ENCODE measurements at places on chromosomes 7 and 10.

- no peak for DNase-seq
These were observed 97.5 kb downstream of the MKI67 start for GRCh38 chr10:128028508-128029289.

- no peak for DNase-seq
These were observed 75.0 kb upstream of the ARMC3 start for GRCh38 chr10:22852712-22853353.

- no peak for DNase-seq
These were observed 40.7 kb downstream of the EXOC4 start for GRCh38 chr7:133293384-133294160.

DNA sequence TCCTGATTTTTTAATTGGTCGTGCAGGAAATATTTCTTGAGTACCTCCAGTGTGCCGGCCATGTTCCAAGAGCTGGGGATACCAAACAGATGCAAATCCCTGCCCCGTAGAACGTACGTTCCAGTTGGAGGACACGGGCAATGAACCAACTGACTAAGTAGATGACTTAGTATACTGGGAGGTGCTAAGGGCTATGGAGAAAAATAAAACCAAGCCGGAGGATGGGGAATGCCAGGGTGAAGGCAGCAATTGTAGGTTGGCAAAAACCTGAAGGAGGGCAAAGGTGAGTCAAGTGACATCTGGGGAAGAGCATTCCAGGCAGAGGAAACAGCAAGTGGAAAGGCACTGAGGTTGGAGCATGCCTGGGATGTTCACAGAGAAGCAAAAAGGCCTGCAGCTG lies 6.8 kb upstream of the VSIR start:
- DNase-seq: no peak

GRCh38 chr7:102912742-102913141 lies at the start of gene LRRC17:
TSS of gene LRRC17 (plus strand) at chr7:102913000. CDS start at chr7:102933914, 20,914 bp downstream.
- DNase-seq: peak; percentile 48

GRCh38 chr10:111493024-111493625 lies 416.3 kb downstream of the ADRA2A start:
- no peak for DNase-seq

DNA sequence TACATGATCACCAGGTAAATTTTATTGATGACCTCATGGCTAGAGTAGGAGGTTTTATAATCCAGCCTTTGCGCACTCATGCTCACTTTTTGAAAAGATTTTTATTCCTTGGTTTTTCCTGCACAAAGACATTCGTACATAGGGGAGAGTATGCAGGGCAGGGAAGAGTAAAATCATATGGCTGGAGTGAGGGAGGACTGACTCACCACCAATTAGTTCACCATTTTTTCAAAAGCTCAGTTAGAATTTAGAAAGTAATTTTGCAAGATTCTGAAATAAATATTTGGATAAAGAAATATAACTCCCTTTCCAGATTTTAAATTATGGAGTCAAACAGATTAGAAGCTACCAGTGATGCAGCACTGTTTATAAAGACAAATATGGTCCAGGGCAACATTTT lies 111.9 kb downstream of the SEMA3D start:
- DNase-seq: no peak

DNA sequence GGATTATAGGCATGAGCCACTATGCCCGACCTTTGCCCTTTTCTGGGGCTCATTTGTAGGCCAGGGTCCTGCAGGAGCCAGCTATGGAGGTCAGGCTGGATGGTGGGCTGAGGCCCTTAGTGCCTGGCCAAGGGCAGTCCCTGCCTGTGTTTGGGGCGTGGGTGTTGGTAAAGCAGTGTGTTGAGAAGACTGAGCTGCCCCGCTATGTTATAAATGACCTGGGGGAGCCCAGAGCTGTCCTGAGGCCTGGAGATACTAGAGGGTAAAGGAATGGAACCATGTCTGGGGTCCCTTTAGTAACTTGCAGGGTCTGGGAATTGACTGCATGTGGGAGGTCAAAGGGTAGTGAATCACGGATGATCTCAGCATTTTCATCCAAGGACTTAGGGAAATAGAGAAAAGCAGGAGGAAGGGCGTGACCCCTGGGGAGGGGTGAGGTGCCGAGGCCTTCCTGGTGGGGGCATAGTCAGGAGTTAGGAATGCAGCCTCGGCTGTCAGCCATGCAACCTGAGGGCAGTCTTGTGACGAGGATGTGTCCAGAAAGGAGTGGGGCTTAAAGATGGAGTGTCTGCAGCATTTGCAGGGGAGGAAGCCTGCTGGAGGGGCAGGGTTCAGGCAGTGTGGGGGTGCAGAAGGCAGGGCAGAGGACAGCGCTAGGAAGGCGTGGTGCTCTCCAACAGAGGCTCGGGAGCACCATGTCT lies 31.5 kb downstream of the TMEM248 start:
- DNase-seq: no peak

DNA sequence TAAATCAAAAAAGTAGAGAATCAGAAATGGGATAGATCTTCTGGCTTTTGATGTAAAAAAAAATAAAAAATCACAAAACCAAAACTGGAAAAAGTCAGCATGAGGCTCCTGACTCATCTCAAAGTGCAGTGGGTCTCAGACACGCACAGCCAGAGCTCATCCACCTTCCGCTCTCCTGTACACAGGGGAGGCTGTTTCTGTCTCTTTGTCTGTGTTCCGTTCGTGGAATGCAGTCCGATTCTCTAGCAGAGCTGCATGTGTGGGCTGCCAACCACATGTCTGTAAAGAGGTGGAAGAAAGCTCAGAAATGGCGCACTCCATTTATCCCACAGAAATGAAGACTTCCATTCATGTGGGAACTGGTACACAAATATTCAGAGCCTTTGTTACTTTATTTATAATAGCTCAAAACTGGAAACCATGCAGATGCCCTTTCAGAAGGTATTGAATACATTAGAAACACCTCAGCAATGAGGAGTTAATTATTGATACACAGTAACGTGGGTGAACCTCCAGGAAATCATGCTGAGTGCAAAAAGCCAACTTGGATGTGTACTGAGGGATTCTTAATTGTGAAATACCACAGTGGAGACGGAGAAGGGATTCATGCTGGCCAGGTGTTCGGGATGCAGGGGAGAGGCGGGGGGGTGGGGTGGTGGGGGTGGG lies 123.3 kb downstream of the TRRAP start:
- DNase-seq: no peak

- DNase-seq: no peak
These were observed 682.1 kb upstream of the NRP1 start for GRCh38 chr10:34016576-34016975.

DNA sequence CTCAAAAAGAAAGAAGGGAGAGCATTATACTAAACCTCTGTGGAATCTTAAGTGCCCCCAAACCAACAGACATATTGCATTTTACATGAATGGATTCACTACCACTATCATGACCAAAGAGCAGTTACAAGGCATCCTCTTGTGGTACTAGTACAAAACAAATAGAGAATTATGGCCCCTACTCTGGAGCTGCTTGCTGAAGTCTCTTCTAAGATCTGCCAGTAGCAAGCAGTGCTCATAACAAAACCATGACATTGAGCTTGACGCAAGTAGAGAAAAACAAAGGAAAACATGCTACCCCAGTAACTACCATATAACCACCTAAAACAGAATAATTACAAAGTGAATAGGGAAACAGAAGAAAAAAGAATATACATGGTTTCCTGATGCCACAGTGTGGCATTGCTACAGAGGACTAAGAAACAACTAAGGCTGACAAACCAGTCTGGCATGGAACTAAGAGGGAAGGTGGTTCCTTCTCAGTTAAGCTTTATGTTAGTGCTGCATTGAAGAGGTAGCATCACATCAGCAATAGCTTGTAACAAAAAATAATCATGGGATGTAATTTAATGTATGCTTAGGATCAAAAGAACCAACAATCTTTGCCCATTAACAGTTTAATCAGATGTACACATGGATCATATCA lies 150.2 kb upstream of the AGR3 start:
- DNase-seq: no peak

DNA sequence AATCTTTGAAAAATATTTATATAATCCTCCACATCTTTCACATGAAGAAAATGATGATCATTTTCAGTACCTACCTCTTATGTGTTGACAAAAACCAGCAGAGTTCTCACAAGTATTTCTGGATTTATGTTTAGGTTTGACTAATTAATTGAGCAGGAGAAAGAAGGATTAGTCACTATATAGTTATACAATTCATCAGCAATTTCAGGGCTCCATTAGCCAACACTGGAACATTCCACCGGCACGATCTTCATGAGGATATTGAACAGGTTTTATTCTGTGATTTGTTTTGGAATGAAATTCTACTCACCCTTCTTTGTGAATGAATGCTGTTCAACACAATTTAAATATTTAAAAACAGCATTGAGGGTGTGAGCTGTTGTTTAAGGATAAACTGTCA lies 163.2 kb downstream of the SEM1 start:
- DNase-seq: no peak

DNA sequence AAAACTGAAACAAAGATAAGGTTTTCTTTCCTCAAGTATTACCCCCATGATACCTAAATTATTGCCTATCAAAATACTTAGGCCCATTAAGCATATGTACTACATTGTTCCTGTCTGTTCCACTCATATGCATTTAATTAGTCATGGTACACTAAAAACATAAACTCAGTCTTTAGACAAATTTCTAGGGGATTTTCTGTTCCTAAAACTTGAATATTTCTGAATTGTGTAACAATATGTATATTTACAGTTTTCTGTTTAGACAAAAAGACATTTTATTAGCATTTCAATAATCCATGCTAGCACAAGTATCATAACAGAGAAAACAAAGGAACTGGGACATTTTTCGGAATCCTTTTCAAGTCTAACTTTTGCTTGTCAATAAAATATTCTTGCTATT lies 234.2 kb downstream of the CRPPA start:
- DNase-seq: no peak

- no peak for DNase-seq
These were observed 21.5 kb upstream of the ADAM12 start for GRCh38 chr10:126409821-126410220.

DNA sequence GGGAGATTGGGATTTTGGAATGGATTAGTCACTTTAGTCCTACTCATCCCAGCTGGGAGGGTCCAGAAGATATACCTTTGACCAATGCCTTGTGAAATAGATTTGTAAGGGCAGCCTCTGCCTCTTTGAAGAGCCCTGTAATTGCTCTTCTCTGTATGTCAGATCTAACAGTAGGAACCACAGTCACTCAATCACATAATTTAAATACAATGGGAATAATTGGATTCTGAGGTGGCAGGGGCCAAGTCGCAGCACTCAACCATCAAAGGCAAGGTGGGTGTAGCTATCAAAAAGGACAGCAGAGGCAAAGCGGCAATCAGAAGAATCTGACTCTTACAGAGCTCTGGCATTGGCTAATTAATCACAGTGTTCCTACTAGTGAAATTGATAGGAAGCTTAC lies 650.9 kb upstream of the ANKRD30A start:
- no peak for DNase-seq

GRCh38 chr7:150842716-150843115 lies 9.6 kb upstream of the AOC1 start:
- no peak for DNase-seq

GRCh38 chr10:51139176-51139575 lies 64.9 kb downstream of the PRKG1 start:
- DNase-seq: no peak

GRCh38 chr10:29850371-29850770 lies 209.0 kb downstream of the JCAD start:
- DNase-seq: no peak

DNA sequence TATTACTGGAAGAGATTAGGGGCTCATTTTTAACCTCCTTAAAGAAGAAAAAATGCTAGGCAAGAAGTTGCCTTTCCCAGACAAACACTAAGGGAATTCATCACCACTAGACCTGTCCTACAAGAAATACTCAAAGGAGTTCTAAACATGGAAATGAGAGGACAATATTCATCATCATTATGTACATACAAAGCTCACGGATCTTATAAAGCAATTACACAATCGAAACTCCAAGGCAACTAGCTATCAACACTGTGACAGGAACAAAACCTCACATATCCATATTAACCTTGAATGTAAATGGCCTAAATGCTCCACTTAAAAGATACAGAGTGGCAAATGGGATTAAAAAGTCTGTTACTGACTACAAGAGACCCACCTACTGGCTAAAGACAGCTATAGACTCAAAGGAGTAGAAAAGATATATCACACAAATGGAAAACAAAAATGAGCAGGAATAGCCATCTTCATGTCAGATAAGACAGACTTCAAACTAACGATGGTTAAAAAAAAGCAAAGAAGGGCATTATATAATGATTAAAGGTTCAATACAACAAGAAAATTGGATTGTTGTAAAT lies 246.6 kb downstream of the ADRA2A start:
- DNase-seq: no peak

- no peak for DNase-seq
These were observed 33.8 kb downstream of the IL15RA start for GRCh38 chr10:5943536-5943935.

DNA sequence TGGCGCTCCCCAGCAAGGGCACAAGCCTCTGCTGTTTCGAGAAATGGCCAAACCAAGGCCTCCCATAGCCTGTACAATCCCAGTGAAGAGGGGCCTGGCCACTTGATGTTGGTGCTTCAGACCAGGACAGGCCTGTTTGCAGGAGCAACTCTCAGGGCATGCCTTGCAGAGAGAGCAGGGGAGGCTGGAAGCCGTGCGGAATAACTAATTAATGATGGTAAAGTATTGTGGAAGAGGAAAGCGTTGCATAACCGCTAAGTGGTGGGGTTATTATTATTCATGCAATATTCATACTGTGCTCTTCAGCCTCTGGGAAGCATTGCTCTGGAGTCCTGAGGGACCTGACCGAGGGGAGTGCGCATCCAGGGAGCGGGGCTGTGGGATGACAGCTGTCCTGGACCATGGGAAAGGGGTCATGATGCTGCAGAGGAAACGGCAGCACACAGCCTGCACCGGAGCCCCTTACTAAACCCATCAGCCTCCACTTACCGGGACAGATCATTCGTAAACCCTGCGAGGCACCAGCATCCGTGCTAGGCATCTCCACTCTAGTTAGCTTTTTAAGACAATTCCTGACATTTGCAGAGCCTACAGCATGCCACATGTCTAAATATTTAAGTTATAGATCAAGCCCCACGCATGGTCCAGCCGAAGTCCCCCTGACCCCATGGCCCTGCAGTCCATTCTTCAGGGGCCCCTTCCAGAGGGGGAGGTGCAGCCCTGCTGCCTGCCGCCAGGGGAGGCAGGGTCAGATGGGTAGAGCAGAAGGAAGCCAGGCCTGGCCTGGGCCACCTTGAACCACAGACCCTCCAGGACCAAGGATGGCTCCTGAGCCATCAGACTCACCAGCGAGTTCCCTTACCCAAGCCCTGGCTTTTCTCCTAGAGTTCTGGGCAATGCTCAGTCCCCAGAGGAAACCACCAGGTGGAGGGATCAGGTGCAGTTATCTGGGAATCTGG lies 11.6 kb downstream of the TMEM273 start:
- DNase-seq: no peak

- DNase-seq: no peak
These were observed 183.8 kb downstream of the SKAP2 start for GRCh38 chr7:26680587-26680986.

- DNase-seq: no peak
These were observed 33.0 kb upstream of the GPR26 start for GRCh38 chr10:123633106-123633505.
